ENCODE measurements at places on chromosomes 5 and 9. TPM values are rescaled to one million over a fixed set of nuclear protein-coding genes. Genes with fewer than 3 reads are reported as not detected.

GRCh38 chr5:39843767-39844166, 419.0 kb upstream of the DAB2 start:
- DNase-seq, result no peak

The MCIDAS gene
- 0.14 TPM for total RNA-seq

- DNase-seq, result no peak
These were observed 79.7 kb downstream of the ELAVL2 start for GRCh38 chr9:23746317-23746716.

The APBA1 gene
- total RNA-seq, result not detected

DNA sequence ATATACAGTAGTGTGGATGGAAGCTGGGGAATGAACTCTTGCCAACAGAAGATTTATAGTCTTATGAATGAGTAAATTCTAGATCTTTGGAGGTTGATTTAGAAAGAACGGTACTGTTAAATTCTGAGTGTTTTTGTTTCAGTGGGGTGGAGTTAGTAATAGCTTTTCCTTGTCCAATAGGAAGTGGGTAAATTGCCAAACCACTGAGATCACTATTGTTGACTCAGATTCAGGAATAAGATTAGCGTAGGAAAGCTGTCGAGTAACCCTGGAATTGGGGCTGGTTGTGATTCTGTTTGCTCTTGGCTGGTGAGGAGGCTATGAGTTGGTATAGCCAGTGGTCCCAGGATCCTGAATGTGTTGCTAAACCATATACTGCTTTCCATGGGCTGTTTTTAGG, 155.6 kb downstream of the ARHGAP26 start:
- no peak for DNase-seq

DNA sequence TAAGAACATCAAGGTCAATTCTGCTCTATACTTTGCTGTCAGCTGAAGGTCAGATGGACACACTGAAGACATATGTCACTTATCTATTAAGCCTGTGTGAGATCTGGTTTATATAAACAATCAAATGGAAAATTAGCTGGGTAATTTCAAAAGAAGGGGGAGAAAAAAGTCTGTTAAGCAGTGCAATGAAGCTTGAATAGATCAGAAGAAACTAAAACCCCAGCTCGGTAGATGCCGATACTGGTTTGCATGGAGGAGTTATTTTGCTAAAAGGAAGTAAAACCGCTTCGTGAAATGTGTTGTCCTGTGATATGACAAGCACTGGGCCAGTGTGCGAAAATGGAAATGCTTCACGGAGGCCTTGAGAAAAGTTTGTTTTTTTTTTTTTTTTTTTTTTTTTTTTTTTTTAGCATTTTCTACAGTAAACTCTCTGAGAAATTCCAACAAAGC, 148.8 kb downstream of the MEF2C start:
- DNase-seq, result peak; percentile 90

- no peak for DNase-seq
These were observed 621 bp downstream of the NR6A1 start for GRCh38 chr9:124770359-124771020.

- no peak for DNase-seq
These were observed 16.9 kb downstream of the OR2V2 start for GRCh38 chr5:181164076-181164952.

DNA sequence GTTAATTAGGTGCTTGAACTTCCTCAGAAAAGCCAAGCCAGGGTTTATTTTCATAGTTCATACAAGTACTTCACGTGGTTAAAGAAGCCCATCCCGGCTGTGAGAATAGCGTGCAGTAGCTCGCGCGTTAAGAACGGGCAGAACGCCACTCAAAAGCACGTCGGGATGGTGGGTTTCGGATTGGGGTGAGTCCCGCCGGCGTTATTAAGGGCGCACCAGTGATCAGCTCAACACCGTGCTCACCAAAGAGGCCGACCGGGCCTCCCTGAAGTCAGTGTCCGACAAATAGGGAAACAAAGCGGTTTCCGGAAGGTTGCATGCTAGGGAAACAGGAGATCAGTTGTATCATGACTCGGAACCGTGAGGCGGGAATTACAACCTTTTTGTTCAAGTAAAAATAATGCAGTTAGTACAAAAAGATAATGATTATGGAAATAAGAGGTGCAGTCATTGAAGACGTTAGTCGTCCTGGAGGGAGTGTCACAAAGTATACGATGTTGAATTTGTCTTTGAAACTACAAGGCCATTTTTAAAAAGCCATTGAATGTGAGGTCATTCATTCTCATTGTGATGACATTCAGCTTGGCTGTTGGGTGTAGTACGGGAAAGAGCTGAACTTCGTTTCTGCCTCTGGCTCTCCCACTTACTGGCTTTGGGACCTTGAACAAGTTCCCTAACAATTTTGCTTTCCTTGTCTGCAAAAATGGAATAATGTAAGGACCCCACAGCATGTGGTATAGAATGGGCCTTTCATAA, 992 bp downstream of the SETD9 start:
- DNase-seq, result peak; percentile 80

The ERCC6L2 gene
- total RNA-seq, result 51.2 TPM

DNA sequence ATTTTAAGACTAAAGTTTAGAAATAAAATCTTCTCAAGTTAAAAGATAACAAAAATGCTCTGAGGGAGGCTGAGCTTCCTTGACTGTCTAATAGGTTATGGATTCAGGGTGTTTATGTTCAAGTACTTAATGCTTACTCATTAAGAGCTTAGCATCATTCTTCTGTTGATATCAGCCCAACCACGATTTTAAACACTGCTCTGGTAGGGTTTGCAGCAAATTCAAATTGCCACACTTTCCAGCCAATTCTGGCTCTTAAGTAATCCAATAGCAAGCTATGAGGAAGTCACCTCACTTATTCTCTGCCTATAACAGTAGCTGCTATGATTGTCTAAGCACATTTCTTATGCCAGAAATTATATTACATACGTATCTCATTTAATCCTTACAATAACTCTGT, 191.0 kb upstream of the KIF2A start:
- no peak for DNase-seq

GRCh38 chr9:68489646-68490045, 51.0 kb downstream of the TMEM252 start:
- no peak for DNase-seq

DNA sequence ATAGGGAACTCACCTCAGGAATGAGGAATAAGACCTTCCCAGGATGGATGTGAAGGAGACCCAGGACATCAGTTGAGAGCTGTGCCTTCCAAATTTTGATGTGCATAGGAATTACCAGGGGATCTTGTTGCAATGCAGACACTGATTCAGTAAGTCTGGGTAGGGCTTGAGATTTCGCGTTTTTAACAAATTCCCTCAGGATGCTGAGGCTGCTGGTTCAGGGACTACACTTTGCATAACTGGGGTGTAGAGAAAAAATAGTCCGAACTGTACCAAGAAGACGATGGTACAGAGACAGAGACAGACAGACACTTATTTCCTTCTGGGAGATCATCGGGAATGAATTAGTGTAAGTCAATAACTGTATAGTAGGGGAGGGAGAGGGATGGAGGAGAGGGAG, 82.3 kb upstream of the FREM1 start:
- DNase-seq, result no peak

The HSDL2 gene
- total RNA-seq, result 18.4 TPM

The SPINK4 gene
- total RNA-seq, result not detected

The KIF27 gene
- total RNA-seq, result 6.5 TPM

DNA sequence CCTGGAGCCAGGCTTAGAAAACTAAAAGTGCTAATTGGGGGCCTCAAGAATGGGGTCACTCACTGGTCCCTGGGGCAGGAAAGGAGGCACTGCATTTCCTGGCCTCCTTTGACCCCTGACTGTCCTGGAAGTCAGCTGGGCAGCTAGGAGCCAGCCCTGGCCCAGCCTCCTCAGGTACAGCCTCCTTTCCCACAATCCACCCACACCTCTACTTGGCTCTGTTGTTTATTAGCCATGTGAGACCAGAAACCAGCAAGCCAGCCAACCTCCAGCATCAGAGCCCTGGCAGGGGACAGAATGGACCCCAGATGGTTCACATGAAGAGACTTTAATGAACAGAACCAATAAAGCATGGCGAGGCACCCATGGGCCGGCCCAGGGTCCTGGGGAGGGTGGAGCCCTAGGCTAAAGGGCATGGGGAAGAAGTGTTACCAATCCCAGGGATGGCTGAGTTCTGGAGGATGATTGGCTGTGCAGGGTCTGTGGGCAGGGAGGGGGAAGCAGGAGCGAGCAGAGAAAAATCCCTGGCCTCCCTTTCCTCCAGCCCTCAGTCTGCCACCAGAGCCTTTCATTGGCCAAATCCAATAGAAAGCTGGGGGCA, 55.3 kb upstream of the ANGPTL2 start:
- DNase-seq, result no peak

DNA sequence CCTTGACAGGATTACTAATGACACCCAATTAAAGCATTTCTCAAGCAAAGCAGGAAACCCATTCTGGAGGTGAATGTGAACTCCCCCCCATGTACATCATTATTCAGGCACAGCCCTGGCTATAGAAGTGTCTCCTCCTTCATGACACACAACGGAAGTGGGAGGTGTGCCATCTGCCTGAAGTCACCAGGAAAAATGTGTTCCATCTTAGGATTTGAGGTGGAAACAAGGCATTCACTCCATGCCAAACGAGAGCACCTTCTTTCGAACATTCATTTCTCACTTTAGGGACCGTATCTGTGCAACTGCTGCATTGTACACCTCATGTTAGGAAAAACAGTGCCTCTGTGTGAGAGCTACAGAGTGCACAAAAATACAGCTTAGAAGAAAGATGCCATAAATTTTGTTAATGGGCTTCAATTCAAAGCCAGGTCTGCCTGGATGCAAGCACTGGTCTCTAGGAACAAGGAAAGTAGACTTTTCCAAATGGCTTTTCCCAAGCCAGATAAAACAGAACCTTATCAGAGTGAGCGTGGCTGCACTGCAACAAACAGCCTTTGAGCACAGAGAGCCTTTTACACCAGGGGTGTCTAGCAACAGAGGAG, 19.4 kb downstream of the GOLM1 start:
- no peak for DNase-seq

GRCh38 chr5:6837519-6838110, 124.4 kb downstream of the TENT4A start:
- peak; percentile 74 for DNase-seq

The PLK2 gene
- total RNA-seq, result not detected

DNA sequence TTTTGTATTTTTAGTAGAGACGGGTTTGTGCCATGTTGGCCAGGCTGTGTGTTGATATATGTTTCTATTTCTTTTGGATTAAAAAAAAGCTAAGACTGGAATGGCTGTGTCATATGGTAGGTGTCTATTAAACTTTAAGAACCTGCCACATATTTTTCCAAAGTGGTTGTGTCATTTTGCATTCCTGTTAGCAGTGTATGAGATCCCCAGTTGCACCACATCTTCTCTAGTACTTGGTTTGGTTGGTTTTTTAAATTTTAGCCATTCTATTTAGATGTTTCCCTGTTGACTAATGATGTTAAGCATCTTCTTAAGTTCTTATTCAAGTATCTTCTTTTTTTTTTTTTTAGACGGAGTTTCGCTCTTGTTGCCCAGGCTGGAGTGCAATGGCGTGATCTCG, 36.2 kb upstream of the MEGF9 start:
- no peak for DNase-seq

The TMEM232 gene
- total RNA-seq, result 4.2 TPM

All from Karpas-422 (cell line).